Activated CD4-positive, alpha-beta T cell treated with anti-CD3 and anti-CD28 coated beads, Interleukin-2, amount 50 U/mL, for 4 hours (primary cell): ENCODE measurements at places on chromosomes 4 and X.

DNA sequence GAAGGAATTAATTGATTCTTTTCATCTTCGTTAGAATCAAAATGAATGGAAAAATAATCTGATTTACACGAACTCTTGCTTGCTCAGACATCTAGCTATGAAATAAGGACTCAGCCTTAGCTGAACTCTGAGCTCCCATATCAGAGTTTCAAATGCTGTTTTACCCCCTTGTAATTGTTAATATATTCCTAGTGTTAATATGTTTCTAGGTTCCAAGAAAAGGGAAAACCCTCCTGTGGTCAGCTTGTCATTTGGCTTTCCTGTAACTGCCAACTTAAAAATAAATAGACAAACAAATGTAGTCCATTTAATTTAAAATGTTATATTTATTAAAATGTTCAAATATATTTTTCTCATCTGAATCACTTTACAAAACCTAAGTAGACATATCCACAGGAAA, 432.1 kb downstream of the ARHGAP24 start:
- DNase-seq = no peak

GRCh38 chr4:175125410-175126068, 207.4 kb downstream of the ADAM29 start:
- no peak for DNase-seq

DNA sequence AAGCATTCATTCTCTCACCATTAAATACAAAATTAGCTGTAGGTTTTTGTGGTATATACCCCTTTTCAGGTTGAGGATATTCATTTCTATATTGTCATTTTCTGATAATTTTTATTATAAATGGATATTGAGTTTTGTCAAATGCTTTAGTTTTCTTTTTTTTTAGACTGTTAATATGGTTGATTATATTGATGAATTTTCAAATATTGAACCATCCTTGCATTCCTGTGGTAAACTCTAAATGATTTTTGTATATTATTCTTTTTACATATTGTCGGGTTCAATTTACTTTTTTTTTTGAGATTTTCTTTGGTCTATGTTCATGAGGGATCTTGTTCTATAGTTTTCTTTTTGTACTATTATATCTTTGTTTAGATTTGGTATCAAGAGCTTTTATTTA, 165.1 kb downstream of the GPAT3 start:
- no peak for DNase-seq

- DNase-seq = no peak
These were observed 141.1 kb upstream of the MID1 start for GRCh38 chrX:10761447-10761846.

DNA sequence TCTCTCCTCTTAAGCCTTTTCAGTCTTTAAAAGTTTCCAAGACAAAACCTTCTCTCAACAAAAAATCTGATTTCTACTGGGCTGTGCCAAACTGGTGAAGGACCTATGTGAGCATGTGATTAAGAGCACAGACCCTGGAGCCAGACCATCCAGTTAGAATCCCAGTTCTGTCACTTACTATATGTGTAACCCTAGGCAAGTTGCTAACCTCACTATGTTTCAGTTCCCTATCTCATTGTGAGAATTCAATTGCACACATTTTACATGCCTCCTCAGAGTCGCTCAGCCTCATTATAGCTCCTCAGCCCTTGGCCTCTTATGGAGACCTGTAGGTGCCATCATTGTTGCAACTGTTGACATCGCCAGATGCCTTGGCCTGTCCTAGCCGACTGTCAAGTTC, 54.1 kb upstream of the VEGFD start:
- no peak for DNase-seq

- no peak for DNase-seq
These were observed 72.8 kb upstream of the NEIL3 start for GRCh38 chr4:177236886-177237285.

GRCh38 chr4:188612659-188613058, 473.4 kb downstream of the TRIML1 start:
- DNase-seq = no peak

DNA sequence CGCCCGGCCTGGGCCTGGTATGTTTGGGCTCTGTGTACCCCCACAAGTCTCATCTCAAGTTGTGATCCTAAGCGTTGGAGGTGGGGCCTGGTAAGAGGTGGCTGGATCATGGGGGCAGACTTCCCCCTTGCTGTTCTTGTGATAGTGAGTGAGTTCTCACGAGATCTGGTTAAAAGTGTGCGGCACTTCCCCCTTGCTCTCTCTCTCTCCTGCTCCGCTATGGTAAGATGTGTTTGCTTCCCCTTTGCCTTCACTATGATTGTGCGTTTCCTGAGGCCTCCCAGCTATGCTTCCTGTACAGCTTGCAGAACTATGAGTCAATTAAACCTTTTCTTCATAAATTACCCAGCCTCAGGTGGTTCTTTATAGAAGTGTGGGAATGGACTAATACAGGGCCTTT, 53.0 kb downstream of the CHST7 start:
- DNase-seq = no peak
